ENCODE measurements at places on chromosomes 11 and 22. TPM values are rescaled to one million over a fixed set of nuclear protein-coding genes. Genes with fewer than 3 reads are reported as not detected.

The FAM111A gene
- 77.1 TPM for polyA plus RNA-seq

The SLC35E4 gene
- polyA plus RNA-seq = 0.54 TPM

The NXPE2 gene
- 0.15 TPM for polyA plus RNA-seq

DNA sequence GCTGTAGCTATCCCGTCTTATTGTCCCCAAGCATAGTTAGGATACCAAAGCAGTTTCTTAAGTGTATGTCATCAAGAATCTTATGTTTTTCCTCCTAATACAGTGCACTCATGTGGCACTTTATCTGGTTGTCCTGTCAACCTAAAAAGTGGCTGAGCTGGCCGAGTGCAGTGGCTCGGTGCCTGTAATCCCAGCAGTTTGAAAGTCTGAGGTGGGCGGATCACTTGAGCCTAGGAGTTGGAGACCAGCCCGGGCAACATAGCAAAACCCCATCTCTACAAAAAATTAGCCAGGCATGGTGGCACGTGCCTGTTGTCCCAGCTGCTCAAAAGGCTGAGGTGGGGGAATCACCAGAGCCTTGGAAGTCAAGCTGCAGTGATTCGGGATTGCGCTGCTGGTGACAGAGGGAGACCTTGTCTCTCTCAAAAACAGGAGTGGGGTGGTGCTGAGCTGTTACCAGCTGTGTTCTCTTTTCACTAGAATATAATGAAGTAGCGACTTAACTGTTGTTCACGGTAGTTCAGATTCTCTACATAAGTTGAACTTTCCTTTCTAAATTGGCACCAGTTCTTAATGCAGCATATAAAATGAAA lies 48.1 kb downstream of the EP300 start:
- H3K27ac ChIP-seq = no peak overlapping the region
- H3K27me3 ChIP-seq = no peaks in the 10 kb centered on the region
- no peak overlapping the region for H3K4me3 ChIP-seq
- no peak for DNase-seq

The CYP2D6 gene
- 6.6 TPM for polyA plus RNA-seq

DNA sequence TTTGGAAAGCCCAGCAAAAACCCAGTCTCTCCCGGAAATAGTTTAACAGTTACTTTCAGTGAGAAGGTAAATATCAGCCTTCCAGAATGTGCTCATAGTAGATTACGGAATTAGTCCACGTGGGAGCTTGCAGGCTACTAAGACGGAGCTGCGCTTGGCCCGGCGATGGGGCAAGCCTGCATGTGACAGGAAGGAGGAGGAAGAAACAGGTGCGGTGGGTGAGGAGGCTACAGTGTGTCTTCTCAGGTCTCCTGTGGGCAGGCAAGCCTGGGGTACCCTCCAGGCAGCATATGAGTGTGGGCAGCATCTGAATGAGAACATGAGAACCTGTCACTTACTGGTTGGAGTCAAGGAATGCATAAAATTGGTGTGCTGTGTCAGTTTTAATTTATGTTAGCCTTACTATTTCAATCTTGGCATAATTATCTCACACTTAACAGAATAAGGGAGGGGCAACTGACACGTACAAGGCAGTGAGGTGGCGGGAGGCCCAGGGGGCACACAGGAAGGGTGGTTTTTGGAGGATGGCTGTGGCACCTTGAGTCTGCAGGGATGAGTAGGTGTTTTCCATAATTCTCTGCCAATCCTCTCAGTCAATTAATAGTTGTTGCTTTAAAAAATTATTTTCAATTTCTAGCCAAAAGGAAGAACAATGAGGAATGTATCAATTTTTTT lies 35.7 kb downstream of the CLMP start:
- no peaks in the 10 kb centered on the region for H3K27me3 ChIP-seq
- H3K4me1 ChIP-seq = no peaks in the 10 kb centered on the region
- DNase-seq = no peak
- H3K36me3 ChIP-seq = no peaks in the 10 kb centered on the region
- no peak overlapping the region for H3K27ac ChIP-seq

- H3K27ac ChIP-seq = no peak overlapping the region
- no peaks in the 10 kb centered on the region for H3K27me3 ChIP-seq
- H3K36me3 ChIP-seq = no peaks in the 10 kb centered on the region
These were observed 7.6 kb downstream of the KLHDC7B start for GRCh38 chr22:50553310-50553709.

The SCGB1A1 gene
- 4.6 TPM for polyA plus RNA-seq

GRCh38 chr11:41309716-41310115 lies 149.7 kb downstream of the LRRC4C start:
- H3K4me3 ChIP-seq = no peak overlapping the region
- DNase-seq = peak; percentile 3
- H3K36me3 ChIP-seq = no peaks in the 10 kb centered on the region
- H3K4me1 ChIP-seq = no peaks in the 10 kb centered on the region
- H3K27me3 ChIP-seq = no peaks in the 10 kb centered on the region
- no peak overlapping the region for H3K27ac ChIP-seq

DNA sequence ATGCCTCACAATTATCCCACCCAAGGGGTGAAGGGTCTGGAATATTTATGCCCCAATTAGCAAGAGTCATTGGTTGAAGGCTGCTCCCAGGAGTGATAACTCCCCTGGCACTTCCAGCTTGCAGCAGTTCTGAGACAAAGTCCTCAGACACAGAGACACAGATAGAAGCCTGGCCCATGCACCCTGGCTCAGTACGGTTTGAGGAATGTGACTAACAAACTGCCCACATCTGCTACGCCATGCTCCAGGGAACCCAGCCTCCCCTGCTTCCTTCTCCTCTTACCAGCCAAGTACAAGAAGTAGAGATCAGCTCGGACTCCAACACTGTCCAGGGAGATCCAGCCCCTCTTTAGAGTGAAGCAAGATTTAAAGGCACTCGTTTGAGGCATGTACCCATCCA lies 48.5 kb upstream of the BMAL1 start:
- H3K27ac ChIP-seq = no peak overlapping the region
- H3K27me3 ChIP-seq = no peaks in the 10 kb centered on the region
- DNase-seq = no peak

- no peaks in the 10 kb centered on the region for H3K36me3 ChIP-seq
- no peak for DNase-seq
- peaks cover 6% of the 10 kb centered on the region for H3K27me3 ChIP-seq
These were observed 1.5 kb downstream of the TPBGL start for GRCh38 chr11:75241906-75242644.

The KRTAP5-10 gene
- 0.30 TPM for polyA plus RNA-seq

DNA sequence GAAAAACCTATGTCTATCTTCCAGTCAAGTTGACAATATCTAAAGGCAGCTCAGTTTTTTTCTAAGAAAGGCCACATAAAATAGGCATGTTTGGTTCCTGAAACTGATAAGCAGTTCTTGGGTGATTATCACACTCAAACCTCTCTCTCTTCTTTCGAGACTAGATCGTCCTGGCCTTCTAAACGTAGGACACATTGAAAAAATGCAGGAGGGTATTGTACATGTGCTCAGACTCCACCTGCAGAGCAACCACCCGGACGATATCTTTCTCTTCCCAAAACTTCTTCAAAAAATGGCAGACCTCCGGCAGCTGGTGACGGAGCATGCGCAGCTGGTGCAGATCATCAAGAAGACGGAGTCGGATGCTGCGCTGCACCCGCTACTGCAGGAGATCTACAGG lies 15.1 kb downstream of the CDPF1 start:
- DNase-seq = no peak
- H3K4me1 ChIP-seq = peaks cover 4% of the 10 kb centered on the region
- H3K27ac ChIP-seq = no peak overlapping the region
- H3K4me3 ChIP-seq = no peak overlapping the region
- H3K27me3 ChIP-seq = no peaks in the 10 kb centered on the region

DNA sequence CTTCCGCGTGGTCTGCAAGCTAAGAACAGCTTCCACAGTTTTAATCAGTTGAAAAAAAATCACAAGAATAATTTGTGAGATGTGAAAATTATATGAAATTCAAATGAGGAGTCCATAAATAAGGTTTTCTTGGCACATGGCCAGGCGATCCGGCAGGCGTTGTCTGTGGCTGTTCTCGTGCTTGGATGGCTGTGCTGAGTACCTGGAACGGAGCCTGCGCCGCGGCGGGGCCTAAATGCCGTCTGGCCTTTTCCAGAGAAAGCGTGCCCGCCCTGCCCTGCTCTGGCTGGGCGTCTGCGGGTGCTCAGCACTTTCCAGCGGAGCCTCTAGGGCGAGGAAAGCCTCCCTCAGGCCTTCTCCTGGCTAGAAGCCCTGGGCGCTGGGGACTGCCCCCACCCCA lies 41.8 kb downstream of the OSBPL5 start:
- peak; percentile 33 for DNase-seq
- no peaks in the 10 kb centered on the region for H3K27me3 ChIP-seq
- H3K4me1 ChIP-seq = no peaks in the 10 kb centered on the region
- H3K36me3 ChIP-seq = no peaks in the 10 kb centered on the region

The CRYBA4 gene
- 0.06 TPM for polyA plus RNA-seq

The KRTAP5-8 gene
- polyA plus RNA-seq = not detected

- H3K27me3 ChIP-seq = no peaks in the 10 kb centered on the region
- H3K27ac ChIP-seq = no peak overlapping the region
- DNase-seq = no peak
- no peaks in the 10 kb centered on the region for H3K36me3 ChIP-seq
These were observed 31.2 kb upstream of the ETS1 start for GRCh38 chr11:128618603-128619002.

DNA sequence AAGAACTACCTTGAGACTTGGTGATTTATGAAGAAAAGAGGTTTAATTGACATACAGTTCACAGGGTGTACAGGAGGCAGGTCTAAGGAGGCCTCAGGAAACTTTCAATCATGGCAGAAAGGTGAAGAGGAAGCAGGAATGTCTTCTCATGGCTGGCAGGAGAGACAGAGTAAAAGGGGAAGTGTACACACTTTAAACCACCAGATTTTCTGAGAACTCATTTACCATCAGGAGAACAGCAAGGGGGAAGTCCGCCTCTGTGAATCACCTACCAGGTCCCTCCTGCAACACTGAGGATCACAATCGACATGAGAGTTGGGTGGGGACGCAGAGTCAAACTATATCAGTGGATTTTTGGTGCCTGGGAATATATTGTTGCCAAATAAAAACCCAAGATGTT lies 40.3 kb upstream of the OR5D13 start:
- H3K36me3 ChIP-seq = no peaks in the 10 kb centered on the region
- no peaks in the 10 kb centered on the region for H3K4me1 ChIP-seq
- H3K27me3 ChIP-seq = no peaks in the 10 kb centered on the region
- H3K4me3 ChIP-seq = no peak overlapping the region
- H3K27ac ChIP-seq = no peak overlapping the region
- DNase-seq = no peak
